ENCODE measurements at places on chromosomes 11 and 22.

DNA sequence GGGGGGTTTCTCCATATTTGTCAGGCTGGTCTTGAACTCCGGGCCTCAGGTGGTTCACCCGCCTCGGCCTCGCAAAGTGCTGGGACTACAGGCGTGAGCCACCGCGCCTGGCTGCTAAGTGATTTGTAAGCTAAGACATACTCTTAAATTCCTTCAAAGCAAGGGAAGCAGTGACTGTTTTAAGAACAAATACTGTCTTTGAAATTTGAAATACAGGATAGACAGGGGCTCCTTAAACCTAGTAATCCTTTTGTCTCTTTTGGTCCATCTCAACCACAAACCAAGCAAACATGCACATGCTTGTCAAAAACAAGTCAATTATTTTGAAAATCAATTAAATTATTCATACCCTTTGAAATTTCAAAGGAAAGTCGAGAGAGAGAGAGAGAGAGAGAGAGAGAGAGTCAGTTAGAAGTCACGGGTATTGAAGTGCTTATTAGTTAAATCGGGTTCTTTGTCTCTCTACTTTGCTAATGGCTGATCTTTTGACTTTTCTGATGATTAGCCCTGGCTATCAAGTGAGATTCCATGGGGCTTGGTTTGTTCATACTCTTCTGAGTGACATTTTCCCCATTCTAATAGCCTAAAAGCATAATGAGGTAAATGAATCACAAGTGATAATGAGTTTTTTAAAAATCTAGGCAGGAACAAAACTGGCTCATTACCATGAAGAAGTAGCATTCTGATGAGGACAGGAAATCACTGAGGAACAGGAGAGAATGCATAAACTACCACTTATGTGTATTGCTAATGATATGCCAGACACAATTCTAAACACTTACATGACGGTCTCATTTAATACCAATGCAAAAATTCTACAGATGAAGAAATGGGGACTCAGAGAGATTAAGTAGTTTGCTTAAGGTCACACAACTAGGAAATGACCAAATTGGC is 48.0 kb downstream of the MCHR1 start:
- DNase-seq, result no peak

GRCh38 chr11:8259306-8259959 is 4.2 kb downstream of the LMO1 start:
- no peak for DNase-seq

DNA sequence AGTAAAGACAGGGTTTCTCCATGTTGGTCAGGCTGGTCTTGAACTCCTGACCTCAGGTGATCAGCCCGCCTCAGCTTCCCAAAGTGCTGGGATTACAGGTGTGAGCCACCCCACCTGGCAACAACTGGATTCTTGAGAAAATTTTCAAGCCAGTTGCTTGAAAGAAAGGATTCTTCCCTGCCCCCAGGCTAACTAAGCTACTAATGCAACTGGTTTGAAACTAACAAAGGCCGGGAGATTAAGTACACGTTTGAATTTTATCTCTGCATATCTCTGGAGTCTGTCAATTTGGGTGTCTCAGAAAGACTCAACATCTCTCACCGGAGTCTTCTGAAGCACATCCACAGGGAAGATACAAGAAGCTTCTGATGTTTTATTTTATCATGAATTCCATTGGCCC is 10.7 kb upstream of the ETS1 start:
- DNase-seq, result no peak

- DNase-seq, result no peak
These were observed 38.6 kb upstream of the PANX2 start for GRCh38 chr22:50131894-50132293.

GRCh38 chr22:44586999-44587736 is 89.1 kb upstream of the RTL6 start:
- DNase-seq, result no peak

GRCh38 chr11:65209711-65210360 is 28.1 kb downstream of the CAPN1 start:
- no peak for DNase-seq

GRCh38 chr11:24070435-24070834 is 426.4 kb upstream of the LUZP2 start:
- no peak for DNase-seq

DNA sequence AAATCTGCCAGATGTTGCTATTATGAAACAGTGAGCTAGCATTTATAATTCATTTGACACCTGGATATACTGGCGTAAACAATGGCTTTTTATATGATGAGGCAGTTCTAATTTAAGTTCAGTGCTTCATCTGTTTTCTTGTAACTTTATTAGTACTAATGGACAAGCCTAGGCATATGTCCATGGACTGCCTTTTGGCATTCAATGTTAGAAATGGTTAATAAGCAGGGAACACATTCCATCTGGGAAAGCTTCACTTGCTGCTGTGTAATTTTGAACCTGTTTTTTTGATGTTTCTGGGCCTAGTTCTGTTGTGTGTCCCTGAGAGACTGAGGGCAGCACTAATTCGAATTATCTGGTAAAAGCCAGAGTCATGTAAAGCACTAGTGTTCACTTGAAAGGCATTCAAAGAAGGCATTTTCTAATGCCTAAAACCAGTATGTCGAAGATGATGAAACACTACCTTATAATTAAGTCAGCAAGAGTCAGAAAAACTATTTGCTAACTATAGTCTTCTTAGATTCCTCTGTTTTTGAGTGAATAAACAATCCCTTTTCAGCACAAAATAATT is 138.5 kb downstream of the SWAP70 start:
- no peak for DNase-seq

Data from inflammatory macrophage (primary cell).